Brain pericyte (primary cell): ENCODE measurements at places on chromosomes 16 and 17.

GRCh38 chr17:72501404-72502370 is 380.9 kb downstream of the SOX9 start:
- no peak for DNase-seq

DNA sequence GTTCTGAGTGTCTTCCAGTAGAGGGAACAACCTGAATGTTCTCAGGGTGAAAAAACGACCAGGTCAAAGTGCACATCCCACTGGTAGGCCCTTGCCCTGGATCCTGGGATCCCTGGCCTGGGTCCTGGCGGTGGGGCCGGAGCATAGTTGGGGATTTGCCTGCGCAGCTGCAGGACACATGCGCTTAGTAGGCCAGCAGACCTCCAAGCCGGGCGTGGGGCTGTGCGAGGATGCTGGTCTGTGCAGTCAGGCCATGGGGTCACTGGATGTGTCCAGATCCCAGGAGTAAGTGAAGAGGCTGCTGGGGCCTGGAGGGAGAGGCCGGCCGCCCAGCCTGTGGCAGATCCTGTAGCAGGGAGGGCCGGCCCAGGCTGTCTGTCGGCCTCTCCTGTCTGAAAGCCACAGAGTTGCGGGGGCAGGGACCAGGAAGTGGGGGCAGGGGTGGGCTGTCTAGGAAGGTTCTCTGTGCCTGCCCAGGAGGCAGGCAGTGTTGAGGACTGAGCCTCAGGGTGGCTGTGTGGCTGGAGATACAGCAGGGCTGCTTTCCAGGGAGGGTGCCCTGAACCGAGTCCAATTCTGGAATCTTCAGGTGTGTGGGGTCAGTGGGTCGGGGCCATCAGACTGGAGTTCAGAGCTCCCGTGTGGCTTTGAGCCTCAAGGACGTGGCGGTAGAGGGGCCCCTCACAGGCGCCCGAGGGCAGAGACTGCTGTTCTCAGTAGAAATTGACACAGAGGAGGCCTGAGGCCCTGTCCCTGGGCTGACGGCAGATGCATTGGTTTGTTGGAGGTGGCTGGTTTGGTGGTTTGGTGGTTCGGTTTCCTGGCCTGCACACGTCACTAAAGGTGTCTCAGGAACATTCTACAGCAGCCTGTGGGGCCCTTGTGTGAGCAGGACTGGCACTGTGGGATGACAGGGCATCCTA is 17.2 kb upstream of the NUDT16L1 start:
- no peak for DNase-seq

GRCh38 chr16:81601601-81602255 is 157.1 kb downstream of the CMIP start:
- DNase-seq: no peak

GRCh38 chr17:16820161-16820877 is 130.3 kb downstream of the CCDC144A start:
- DNase-seq: no peak

DNA sequence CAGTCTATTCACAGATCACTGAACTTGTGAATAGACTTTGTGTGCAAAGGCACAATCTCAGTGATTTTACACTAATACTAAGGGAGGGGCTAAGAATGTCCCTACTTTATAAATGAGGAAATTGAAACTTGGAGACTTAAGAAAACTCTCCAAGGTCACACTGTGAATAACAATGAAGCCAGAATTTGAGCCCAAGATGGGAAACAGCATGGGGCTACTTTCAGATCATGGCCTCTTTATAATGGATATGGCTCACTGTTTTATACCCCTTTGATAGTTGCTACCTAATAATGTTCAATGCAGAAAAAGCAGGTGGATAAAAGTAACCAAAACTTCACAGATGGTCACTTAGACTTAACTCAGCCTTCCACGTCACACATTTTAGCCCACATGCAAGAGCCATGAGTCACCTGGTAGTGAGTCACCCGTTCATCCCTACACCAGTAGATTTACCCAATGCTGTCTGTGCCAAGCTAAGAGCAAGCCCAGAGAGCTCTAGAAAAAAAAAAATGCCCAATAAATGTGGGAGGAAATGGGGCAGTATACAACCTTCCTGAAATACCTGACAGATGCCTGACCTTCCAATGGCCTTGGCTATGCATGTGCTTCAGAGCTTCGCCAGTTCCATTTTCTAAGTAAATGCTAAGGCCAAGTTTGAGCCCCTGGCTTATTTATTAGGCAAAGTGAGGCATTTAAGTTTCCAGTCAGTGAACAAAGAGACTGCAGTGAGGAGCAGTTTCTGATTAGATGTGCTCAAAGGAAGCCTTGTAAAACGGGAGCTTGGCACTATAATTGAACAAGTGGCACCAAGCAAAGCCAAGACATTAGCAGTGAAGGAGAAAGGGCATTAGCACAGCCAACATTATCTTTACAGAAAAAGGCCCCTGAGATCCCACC is 219.7 kb downstream of the TMEM114 start:
- DNase-seq: no peak

DNA sequence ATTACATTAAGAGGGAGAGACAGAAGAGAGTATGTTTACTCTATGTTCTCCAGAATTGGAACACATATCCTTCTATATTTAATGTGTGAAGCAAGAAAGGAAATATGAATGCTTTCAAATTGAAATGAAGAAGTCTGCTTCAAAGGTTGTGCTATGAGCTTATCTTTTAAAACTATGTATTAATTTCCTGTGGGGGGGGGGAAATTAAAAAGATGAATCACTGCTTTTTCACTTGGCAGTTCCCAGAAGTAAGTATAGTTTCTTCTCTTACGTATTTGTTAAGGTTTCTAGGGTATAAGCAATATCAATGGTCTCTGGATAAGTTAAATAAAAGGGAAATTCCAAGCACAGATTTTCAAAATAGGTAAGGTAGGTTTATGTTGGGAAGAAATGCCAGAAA is 7.0 kb downstream of the TERF2 start:
- no peak for DNase-seq

DNA sequence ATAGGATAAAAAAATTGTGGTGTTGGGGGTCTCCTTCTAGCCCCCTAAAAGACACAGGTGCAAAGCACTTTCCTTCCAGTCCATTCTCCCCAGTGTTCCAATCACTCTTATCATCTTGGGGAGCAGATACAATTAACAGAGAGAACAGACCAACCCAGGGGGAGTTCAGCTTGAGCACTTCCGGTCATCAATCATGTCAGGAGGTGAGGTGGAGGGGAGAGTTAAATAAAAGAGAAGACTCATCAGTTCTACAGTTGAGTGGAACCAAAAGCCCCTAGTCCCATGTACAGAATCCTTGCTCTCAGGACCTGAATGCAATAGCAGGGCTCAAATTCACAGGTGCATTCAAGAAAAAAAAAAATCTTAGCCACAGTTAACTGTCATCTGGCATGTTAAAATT is 122.3 kb downstream of the DYNLRB2 start:
- no peak for DNase-seq

- no peak for DNase-seq
Observed at GRCh38 chr17:67600408-67600807, 117.3 kb upstream of the NOL11 start.

DNA sequence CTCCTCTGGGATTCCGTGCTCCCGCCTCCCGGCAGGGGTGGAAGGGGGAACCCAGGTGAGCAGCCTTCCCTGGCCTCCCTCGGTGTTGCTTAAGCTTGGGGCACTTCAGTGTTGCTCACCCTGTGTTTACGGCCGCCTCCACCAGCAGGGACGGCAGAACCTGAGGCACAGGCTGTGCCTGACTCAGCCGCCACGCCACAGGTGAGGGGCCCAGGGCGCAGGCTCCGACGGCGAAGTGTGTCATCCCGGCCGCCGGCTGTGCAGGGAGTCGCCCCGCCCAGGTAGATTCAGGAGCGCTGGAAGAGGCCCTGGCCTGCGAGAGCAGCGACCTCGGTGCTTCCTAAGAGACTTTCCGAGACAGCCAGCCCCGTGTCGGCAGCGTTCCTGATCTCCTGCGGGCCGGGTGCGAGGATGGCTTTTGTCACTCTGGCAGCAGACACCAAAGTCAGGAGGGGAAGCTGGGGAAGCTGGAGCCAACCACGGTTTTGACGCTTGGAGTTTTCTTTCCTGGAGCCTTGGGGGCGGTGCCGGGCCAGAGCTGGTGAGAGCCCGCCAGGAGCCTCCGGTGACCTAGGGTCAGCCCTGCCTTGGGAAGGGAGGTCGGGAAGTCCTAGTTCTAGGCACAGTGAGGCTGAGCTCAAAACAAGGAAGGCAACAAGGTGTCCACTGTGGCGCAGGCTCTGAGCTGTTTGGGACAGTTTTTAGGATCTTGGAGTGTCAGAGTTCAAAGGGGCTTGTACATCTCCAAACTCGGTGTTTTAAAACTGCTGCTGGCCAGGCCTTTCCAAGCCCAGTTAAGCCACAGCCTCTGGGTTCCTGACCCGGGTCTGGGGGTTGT is 2.1 kb downstream of the GSE1 start:
- DNase-seq: no peak

DNA sequence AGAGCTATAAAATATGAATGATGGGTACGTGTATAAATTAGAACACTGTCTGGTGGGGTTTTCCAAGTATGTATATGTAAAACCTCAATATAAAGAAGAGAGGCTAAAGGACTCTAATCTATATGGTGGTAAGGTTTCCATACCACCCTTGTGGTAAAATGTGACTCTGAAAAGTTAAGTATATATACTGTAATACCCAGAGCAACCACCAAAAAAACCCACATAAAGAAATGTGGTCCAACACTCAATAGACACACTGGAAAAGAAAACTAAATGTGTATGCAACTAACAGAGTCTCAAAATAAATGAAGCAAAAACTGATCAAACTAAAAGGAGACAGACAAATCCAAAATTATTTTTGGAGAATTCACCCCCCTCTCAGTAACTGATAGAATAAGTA is 72.2 kb downstream of the XPO6 start:
- no peak for DNase-seq

DNA sequence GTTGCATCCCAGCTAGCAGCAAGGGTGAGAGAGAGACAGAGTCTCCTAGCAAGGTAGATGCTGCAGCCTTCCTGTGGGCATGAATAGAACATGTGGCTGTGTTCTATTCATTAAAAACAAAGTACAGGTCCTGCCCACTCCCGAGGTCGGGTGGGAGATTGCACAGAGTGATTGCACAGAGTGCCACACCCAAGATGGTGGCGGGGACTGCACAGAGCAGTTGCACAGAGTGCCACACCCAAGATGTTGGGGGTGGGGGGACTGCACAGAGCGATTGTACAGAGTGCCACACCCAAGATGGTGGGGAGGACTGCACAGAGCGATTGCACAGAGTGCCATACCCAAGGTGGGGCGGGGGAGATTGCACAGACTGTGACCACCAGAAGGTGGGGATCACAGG is 410.8 kb upstream of the EEF2KMT start:
- no peak for DNase-seq

GRCh38 chr16:68444056-68444657 is 4.2 kb downstream of the SMPD3 start:
- DNase-seq: no peak
